ENCODE measurements at places on chromosomes 7 and 10.
A peak's percentile ranks its signal among the peaks of the same experiment; 100 is the strongest.

DNA sequence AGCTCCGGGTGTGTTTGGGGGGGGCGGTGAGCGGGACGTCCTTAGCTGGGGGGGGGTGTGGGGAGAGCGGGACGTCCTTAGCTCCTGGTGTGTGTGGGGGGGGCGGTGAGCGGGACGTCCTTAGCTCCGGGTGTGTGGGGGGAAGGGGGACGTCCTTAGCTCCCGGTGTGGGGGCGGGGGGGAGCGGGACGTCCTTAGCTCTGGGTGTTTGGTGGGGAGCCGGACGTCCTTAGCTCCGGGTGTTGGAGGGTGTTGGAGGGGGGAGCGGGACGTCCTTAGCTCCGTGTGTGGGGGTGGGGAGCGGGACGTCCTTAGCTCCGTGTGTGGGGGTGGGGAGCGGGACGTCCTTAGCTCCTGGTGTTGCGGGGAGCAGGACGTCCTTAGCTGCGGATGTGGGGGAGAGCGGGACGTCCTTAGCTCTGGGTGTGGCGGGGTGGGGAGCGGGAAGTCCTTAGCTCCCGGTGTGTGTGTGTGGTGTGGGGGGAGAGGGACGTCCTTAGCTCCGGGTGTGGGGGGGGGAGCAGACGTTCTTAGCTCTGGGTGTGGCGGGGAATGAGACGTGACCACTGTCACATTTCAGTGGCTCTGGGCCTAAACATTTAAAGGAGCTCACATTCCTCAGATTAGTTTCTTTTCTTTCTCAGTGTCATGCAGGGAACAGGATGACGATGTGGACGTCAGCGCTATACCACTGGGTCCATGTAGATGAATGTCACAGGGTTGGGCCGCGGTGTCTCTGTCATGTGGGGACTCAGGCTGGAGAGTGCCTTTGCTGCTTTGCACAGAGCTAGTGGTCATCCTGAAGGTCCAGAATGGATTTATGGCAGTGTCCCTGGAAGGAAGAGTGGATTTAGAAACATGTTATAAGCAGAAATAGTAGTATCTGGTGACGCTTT lies 7.5 kb downstream of the DYNC2I1 start:
- DNase-seq, result peak; percentile 41

DNA sequence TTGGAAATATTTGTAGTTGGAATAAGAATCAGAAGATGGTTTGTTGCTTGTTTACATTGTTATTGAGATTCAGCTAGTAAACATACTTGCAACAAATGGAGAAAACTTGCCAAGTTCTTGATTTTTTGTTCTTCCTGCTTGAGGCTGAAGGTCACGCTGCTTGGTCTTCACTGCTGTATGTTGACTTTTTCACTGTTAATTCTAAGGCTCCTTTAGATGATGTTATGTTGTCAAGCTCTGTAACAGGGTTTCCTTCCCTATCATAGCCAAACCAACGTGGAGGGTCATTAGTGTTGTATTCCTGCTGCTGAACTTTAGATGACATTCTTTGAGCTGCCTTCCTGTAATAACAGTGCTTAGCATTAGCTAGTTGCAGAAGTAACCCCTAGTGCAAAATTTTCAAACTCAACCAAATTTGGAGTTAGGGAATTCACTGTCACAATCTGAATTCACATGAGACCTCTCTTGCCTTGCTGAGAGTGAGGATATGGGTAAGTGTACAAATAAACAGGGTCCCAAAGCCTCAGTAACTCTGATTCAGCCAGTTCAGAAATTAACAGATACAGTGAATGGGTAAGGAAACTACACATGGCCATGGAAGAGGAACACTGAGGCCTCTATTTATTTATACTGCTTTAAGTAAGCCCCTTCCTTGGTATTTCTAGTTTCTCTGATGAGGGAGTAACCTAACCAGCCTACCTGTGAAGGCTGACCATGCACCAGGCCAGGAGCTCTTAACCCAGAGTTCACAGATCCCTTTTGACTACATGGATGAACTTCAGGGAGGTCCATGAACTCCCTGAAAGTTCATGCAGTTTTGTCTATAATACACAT lies 64.6 kb downstream of the FAM185A start:
- no peak for DNase-seq

- DNase-seq, result no peak
Measured at GRCh38 chr10:104049504-104050250, 36.0 kb downstream of the COL17A1 start.

DNA sequence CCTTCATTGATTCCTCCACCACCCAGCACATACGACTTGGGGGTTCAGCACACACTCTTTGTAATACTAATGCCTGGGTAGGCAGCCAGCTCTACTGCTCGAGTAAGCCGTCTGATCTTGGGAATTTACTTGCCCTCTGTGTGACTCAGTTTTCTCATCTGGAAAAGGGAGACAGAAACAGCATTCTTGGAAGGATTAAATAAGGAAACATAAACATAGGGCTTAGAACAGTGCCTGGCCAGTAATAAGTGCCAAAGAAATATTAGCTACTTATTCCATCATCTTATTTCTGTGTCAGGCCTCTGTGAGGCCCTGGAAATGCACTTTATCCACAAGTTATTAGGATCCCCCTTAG lies 130.1 kb downstream of the TNS3 start:
- DNase-seq, result no peak

DNA sequence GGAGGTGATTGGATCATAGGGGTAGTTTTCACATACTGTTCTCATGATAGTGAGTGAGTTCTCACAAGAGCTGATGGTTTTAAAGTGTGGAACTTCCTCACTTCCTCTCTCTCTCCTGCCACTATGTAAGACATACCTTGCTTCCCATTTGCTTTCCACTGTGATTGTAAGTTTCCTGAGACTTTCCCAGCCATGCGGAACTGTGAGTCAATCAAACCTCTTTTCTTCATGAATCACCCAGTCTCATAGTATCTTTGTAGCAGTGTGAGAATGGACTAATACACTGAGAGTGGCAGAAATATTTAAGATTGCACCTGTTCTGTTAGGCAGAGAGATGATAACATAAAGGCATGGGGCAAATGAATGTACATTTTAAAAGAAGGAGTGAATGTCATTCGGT lies 507.8 kb downstream of the SORCS3 start:
- DNase-seq, result no peak

- DNase-seq, result no peak
Measured at GRCh38 chr10:1043532-1043995, 5.4 kb downstream of the IDI1 start.

DNA sequence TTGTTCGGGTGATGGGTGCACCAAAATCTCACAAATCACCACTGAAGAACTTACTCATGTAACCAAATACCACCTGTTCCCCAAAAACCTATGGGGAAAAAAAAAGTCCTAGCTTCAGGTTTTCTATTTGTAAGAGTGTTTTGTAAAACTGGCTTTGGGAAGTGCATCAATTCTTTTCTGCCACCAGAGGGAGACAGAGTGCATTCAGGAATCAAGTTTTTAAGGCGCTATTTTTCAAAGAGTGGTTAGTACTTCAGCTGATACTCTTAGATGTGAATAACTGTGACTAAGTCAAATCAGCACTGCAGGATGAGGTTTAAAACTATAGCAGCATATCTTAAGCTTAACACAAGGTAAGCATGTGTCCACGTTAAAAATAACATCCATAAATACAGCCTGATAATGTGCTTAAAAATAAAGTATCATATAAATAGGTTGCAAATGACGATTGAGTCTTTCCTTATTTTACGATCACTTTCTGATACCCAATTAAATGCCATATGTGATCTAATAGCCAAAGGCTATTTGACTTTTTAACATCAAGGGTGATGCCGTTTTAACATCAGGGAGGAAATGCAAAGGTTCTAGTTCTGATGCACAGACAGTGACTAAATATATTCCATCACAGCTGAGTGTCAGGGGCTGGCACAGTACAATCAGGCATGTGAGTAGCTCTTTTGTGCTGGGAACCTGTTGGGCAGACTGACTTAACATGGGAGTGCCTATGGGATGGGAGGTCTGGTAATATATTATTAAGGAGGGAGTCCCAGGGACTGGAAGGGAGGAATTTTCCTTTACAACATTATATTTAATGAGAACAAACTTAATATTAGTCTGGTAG lies 10.6 kb upstream of the LYZL2 start:
- no peak for DNase-seq

DNA sequence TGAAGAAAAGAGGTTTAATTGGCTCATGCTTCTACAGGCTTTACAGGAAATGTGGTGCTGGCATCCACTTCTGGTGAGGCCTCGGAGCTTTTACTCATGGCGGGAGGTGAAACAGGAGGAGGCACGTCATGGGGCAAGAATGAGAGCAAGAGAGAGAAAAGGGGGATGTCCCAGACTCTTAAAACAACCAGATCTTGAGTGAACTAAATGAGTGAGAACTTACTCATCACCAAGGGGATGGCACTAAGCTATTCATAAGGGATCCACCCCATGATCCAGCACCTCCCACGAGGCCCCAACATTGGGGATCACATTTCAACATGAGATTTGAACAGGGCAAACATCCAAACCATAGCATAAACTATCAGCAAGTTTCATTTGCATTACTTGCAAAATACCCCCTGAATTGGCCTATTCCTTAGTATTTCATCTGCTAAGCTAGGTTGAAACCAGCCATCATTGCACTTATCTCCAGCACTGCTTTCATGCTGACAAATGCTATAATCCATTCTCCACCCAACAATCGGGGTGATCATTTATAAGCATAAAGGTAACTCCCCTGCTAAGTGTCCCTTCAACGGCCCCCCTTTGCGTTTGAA lies 179.0 kb downstream of the NOC3L start:
- DNase-seq, result no peak

DNA sequence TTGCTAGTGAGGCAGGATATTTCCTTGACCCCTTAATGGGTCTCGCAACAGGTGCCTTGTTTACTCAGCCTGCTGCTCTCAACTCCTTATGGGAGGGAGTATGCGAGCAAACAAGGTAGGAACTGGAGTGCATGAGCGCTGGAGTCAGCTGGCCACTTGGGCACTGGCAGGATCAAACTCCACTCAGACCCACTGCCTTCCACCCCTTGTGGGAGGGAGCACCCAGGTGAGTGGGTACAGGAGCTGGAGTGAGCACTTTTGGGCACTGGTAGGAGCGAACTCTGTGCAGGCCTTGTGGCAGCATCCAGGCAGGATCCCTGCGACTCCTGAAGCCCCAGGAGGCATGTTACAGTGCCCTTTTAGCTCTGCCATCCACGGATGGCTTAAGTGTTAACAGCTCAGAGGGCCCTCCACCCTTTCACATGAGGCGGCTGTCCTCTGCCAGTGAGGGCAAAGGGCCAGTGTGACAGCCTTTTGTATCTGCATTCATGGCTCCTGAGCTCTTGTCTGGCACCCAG lies 123.2 kb downstream of the ST7 start:
- no peak for DNase-seq

DNA sequence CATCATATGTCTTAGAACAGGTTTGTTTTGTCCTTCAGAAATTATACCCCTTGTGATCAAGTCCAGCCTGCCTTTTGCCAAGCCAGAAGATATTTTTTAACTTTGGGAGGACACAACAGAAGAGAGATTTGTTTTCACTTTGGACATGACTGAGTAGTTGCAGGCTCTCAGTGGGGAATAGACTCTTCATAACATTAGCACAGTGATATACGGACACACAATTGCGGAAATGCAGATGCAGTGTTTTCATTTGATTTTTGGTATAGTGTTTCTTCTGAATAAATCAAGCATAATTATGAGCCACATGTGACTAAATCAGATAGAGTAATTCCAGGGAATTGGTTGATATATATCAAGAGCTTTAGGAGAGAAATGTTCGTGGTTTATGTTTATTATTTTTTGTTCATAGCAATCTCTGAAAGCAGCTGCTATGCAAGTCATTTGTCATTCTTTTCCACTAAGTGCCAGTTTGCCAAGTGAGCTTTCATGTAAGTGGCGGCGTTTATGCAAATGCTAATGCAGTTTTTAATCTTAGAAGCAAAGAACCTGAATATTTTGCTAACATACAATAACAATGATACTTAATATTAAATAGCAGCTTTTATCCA lies 69.6 kb upstream of the HDAC9 start:
- DNase-seq, result no peak

- no peak for DNase-seq
Measured at GRCh38 chr7:105673367-105674084, 92.2 kb upstream of the EFCAB10 start.

DNA sequence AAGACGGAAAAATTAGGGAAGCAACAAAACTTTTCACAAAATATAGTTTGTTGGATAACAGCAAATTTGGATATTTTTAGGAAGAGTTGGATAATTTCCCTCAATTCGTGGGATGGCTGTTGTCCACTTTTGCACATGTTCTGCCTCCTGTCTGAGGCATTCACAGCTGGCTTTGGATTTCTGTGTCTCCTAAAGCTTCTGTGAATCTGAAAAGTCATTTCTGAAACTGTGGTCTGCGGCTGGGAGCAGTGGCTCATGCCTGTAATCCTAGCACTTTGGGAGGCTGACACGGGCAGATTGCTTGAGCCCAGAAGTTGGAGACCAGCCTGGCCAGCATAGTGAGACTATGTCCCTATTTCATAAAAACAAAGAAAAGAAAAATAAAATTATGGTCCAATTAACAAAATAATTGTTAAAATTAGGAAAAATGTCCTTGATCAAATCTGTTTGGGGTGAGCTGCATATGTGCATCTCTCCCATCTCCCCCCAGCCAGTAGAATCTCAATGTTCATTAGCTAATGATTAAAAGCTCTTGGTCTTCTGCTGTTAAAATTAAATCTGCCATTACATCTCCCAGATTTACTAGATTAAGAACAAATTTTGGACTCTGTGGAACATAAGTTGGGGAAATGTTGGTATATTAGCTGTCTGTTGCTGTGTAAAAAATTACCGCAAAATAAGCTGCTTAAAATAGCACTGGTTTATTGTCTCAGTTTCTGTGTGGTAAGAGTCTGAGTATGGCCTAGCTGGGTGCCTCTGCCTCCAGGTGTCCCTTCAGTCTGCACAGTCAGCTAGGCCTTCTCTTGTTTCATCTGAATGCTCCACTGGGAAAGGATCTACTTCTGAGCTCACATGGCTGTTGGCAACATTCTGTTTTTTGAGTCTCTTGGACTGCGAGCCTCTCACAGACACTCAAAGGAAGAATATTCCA lies 332.0 kb upstream of the FZD1 start:
- no peak for DNase-seq

DNA sequence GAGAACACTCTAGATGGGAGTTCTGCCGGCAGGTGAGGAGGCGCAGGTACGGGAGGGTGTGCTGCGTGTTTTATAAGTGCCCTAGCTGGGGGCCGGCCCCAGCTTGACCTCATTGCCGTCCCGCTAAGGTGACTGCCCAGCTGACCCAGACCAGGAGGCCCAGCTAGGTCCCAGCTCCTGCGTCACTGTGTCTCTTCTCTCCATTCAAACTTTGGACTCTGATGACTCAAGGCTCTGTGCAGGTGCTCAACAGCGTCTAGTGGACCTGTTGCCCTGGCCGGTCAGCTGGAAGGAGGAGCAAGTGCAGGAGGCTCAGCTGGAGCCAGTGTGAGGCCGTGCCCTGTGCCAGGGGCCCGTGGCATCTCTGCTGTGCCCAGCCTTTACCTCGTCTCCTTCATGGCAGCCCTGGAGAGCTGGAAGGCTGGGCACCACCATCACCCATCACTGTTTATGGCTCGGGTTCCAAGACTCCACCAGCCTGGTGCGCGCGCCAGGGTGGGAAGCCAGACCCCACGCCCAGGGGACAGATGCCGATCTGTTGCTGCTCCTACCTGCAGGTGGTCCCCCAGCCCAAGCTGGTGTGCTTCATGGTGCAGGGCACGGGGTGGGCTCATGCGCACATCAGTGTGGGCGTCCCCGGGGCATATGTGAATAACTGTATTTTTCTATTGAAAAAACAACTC lies 14.6 kb downstream of the LHPP start:
- no peak for DNase-seq

GRCh38 chr10:132394936-132395703 lies 1.9 kb upstream of the PWWP2B start:
- no peak for DNase-seq
